ENCODE measurements at places on chromosomes 5 and 9.

GRCh38 chr5:151018846-151019245 lies 1.5 kb upstream of the GPX3 start:
- no peak for DNase-seq

DNA sequence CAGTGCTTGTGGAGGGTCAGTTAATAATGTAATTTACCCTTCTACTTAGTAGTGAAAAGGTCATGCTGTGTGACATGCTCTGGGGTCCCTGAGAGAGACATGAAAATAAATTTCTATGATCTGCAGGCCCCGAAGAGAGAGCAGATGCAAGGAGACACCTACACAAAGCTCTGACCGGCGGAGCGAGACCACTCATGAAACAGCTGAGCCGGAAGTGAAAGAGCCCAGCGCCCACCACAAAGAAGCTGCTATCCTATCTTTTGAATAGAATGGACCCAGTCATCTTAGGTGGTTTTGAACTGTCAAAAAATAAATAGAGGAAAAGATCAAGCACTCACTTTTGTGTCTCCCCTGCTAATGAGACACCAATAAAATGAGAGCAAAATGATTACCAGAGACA lies 190.0 kb downstream of the MED10 start:
- DNase-seq = no peak

DNA sequence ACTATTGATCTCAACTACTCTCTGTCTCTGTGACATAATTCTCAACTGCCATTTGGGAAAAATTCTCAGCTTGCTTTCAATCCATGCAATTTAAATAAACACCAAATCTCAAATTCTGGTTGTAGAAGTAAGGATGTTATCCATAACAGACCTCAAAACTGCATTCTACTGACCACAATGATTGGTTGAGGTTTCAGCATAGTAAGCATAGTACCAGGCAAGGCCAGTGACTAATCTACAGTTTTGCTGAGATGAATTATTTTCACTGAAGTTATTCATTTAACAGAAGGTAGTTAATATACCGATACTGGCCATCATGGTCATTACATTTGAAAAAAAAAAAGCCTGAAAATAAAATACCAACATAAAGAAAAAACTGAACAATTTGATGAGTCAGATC lies 488.0 kb upstream of the CDH18 start:
- DNase-seq = peak; percentile 19

GRCh38 chr5:109668668-109669422 lies 20.9 kb upstream of the MAN2A1 start:
- DNase-seq = no peak

DNA sequence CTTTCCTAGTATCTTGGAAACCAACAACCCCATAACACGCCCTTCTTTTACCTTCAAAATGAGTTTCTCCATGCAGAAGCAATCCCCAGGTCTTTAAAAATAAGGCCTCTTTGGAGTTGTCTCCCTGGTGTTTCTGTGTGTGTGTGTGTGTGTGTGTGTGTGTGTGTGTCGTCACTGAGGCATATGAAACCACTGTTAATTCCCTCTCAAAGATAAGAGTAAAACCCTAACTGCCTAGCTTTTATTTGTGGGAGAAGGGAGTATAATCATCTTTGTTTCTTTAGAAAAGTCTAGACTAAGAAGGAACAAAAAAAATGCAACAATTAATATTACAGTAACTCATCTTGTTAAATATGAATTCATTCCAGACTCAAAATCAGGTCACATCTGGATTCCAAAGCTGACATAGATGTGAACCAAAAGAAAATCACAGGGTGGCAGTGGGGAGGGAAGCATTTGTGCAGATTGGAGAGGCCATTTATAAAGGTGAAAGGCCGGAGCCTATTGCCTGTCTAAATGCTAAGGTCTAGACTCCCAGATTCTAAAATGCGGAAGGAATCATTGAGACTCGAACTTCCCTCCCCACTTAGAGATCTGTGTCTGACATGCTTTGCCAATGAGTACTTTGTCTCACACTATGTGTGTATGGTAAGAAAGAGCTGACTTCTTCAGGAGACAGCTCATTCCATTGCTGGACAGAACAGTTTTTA lies 91.4 kb downstream of the ZNF366 start:
- DNase-seq = no peak

GRCh38 chr5:10567121-10567591 lies 3.3 kb downstream of the ANKRD33B start:
- DNase-seq = no peak

- DNase-seq = no peak
These were observed 371.4 kb downstream of the TMEM38B start for GRCh38 chr9:106065579-106066214.

- no peak for DNase-seq
These were observed 73.9 kb upstream of the UNC5A start for GRCh38 chr5:176736301-176736930.

DNA sequence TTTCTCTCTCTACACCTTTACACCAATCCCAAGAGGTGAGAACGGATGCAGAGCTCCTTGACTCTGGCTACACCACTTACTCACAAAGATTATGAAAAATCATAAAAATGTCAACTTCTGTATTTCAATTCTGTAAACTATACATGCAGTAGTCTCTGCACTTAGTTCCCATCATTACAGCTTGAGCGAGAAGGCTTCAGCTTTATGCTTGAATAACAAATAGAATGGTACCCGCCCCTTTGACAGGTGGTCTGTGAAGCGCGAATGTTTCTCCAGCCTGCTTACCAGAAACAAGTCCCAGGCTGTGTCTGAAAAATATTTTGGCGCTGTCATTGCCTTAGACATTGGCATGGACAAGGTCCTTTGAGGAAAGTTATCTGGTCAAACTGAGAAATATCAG lies 562.4 kb upstream of the CLINT1 start:
- DNase-seq = no peak

Measured in astrocyte of the cerebellum (primary cell).